ENCODE measurements at places on chromosomes 13 and 19. TPM values are rescaled to one million over a fixed set of nuclear protein-coding genes. Genes with fewer than 3 reads are reported as not detected.

CAPN12 gene
- 3.0 TPM for total RNA-seq

ZNF562 gene
- total RNA-seq: 24.4 TPM

IL4I1 gene
- 0.58 TPM for total RNA-seq

VAV1 gene
- total RNA-seq: not detected

KIR2DL3 gene
- total RNA-seq: not detected

ZNF563 gene
- total RNA-seq: 2.6 TPM

CGB1 gene
- not detected for total RNA-seq

LILRA1 gene
- not detected for total RNA-seq

FAM83E gene
- 6.1 TPM for total RNA-seq

OR7C1 gene
- not detected for total RNA-seq

KLF1 gene
- total RNA-seq: not detected

FPR3 gene
- not detected for total RNA-seq

CD79A gene
- total RNA-seq: 0.52 TPM

ICAM4 gene
- 5.3 TPM for total RNA-seq

PSMD8 gene
- 159 TPM for total RNA-seq

SMIM7 gene
- total RNA-seq: 63.6 TPM

ZNF780A gene
- total RNA-seq: 21.2 TPM

ZNF285 gene
- total RNA-seq: 10.4 TPM

ADGRE2 gene
- 10.3 TPM for total RNA-seq

CATSPERD gene
- total RNA-seq: 0.41 TPM

S1PR5 gene
- total RNA-seq: 0.21 TPM

FCHO1 gene
- 2.5 TPM for total RNA-seq

LGI4 gene
- total RNA-seq: 0.21 TPM

CACNG7 gene
- 6.0 TPM for total RNA-seq

C3 gene
- 8.2 TPM for total RNA-seq

ZNF737 gene
- total RNA-seq: 22.1 TPM

TYROBP gene
- total RNA-seq: not detected

MAMSTR gene
- total RNA-seq: 2.0 TPM

POSTN gene
- 295 TPM for total RNA-seq

ZNF470 gene
- total RNA-seq: 5.1 TPM

LPAR6 gene
- 10.1 TPM for total RNA-seq

ACER1 gene
- not detected for total RNA-seq

ZNF628 gene
- 10.3 TPM for total RNA-seq

SIGLECL1 gene
- not detected for total RNA-seq

ZNF98 gene
- total RNA-seq: not detected

COX7A1 gene
- not detected for total RNA-seq

MARK4 gene
- total RNA-seq: 47.3 TPM

SIGLEC12 gene
- not detected for total RNA-seq

PSG11 gene
- total RNA-seq: not detected

KLK4 gene
- total RNA-seq: not detected

CELF5 gene
- total RNA-seq: 2.6 TPM

ASPDH gene
- total RNA-seq: not detected

AXL gene
- 20.9 TPM for total RNA-seq

RFPL4A gene
- total RNA-seq: not detected

C1QTNF9B gene
- total RNA-seq: not detected

ZNF560 gene
- total RNA-seq: not detected

C2CD4C gene
- 7.2 TPM for total RNA-seq

ZNF583 gene
- total RNA-seq: 5.8 TPM

KLF5 gene
- 189 TPM for total RNA-seq

TUBA3C gene
- not detected for total RNA-seq

IL27RA gene
- total RNA-seq: 2.8 TPM

KLK3 gene
- not detected for total RNA-seq

OLFM4 gene
- 16.9 TPM for total RNA-seq

ZNF607 gene
- 24.0 TPM for total RNA-seq

TNFRSF19 gene
- total RNA-seq: 64.4 TPM

PLIN4 gene
- 0.48 TPM for total RNA-seq

LCP1 gene
- 157 TPM for total RNA-seq

ADGRE3 gene
- not detected for total RNA-seq

All from type B pancreatic cell (in vitro differentiated cells).